ENCODE measurements at places on chromosomes 4 and X.

DNA sequence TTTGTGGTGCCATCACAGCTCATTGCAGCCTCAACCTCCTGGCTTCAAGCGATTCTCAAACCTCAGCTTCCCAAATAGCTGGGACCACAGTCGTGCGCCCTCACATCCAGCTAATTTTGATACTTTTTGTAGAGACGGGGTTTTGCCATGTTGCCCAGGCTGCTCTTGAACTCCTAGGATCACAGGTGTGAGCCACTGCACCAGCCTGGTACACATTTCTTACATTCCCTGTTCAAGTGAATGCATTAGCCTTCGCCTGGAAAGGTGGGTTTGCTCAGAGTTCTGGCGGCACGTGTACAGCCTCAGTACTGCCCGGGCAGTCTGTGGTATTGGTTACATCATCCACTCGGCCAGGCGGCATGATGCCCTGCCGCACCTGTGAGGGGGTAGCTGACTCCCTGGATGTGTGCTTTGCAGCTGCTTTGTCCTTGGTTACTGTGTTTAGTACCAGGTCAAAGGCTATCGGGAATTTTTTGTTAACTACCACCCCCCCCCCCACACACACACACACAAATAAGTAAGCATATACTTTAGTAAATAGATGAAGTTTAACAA, 57.1 kb downstream of the TNIP2 start:
- DNase-seq = no peak

DNA sequence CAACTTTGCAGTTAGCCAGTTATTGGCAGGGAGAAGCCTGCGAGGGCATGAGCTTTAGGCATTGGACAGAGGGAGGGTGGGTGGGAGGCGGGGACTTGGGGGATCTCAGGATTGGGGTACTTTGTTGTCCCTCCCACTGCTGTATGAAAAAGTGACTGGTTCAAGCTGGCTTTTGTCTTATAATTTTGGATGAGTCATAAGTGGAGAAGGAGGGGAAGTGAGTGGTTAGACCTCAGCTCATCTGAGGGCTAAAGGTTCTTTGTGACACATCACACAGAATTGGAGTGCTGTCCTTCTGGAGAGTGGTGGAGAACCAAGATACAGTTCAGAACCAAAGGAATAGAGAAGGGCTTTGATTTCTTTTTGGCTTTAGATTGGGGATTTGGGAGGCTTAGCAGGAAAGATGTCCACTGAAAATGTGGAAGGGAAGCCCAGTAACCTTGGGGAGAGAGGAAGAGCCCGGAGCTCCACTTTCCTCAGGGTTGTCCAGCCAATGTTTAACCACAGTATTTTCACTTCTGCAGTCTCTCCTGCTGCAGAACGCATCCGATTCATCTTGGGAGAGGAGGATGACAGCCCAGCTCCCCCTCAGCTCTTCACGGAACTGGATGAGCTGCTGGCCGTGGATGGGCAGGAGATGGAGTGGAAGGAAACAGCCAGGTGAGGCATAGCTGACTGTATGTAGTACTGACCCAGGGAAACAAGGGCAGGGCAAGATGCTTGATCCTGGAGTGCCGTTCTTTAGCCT, at the start of gene SLC4A4:
Gene SLC4A4 (plus strand): TSS at position 175 of the 748 bp plus-strand sequence.
- DNase-seq = no peak

DNA sequence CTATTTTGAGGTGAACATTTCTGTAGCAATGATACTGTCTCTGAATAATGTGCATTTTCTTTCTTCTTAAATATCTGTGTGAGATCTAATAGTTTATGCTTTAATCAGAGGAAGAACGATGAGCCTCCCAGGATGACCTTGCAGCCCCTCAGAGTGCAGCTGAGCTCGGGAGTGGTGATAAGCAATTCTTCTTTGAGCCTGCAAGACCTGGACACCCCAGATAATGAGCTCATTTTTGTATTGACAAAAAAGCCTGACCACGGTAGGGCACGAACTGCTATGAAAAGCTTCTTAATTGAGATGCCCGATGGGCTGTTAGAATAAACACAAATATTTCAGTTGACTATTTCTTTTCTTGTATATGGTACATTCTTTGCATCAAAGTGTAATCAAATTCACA, 105.0 kb upstream of the ANXA3 start:
- no peak for DNase-seq

DNA sequence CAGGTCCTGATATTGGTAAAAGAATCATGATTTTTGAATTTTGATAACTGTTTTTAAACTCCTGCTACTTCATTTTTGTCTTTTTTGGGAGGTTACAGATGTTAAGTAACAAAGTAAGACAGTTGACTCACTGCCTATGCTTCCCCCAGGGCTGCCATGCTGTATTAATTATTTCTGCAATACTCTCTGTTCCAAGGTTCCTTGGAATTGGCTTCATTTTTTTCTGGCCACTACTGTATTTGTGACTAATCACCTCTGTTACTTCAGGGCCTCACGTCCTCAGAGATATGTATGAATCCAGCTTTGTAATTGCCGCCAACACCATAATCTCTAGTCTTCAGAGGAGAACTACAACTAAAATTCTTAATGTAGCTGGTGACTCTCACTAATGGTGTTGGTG, 1729.3 kb downstream of the C4orf33 start:
- DNase-seq = no peak

DNA sequence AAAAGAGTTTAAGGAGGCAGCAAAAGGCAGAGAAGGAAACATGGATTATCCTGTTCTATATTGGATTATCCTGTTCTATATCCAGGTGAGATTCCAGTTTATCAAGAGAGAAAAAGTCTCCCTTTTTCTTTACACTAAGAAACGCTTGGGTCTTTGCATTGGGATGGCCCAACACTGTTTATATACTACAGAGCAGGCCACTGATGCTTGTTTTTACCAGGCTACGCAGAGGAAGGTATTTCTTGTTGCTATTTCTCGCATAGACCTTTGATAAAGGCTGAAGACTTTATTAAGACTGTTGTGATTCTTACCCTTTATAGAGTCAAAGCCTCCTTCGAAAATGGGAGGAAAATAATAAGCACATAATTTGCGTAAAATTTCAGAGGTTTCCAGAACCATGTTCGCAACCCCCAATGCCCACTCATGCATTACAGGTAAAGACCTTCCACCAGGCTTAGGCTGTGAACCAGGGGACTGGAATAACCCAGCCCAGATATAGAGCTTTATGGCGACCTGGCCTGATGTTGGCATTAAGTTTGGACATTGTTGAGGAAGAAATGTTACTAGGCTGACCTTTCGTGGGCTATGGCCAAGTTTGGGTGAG, 218.3 kb downstream of the PTTG2 start:
- no peak for DNase-seq

GRCh38 chrX:10072786-10073568, 83.8 kb upstream of the CLCN4 start:
- no peak for DNase-seq

- DNase-seq = no peak
Observed at GRCh38 chr4:54099287-54099747, 646 bp upstream of the GSX2 start.

- DNase-seq = no peak
Observed at GRCh38 chrX:79466636-79467035, 99.5 kb upstream of the ITM2A start.

DNA sequence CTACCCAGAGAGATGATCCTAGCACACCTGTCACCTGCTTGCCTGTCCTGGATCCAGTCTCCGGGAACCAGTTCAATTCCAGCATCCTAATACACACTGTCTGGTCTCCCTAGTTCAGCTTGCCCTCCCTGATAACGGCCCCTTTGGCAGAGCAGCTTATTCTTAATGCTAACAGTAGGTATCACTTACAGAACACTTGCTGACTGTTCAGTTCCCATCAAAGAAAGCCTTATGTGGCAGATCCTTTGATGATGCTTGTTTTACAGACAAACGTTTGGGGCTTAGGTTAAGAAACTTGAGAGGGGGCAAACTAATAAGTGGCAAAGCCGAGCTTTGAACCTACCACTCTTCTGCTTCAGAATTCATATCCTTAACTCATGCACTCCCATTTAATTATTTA, 890 bp downstream of the RASSF6 start:
- DNase-seq = no peak

- DNase-seq = no peak
Observed at GRCh38 chr4:53562409-53562808, 28.9 kb downstream of the LNX1 start.

DNA sequence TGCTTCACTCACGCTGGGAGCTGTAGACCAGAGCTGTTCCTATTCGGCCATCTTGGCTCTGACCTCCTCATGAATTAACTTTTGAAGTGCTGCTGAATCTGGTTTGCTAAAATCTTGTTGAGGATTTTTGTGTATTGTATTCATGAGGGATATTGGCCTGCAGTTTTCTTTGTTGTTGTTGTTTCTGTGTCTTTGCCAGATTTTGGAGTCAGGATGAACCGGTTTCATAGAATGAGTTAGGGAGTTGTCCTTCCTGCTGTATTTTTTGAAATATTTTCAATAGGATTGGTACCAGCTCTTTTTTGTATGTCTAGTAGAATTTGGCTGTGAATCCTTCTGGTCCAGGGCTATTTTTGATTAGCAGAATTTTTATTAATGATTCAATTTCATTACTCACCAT, 138.1 kb downstream of the NPFFR2 start:
- no peak for DNase-seq

DNA sequence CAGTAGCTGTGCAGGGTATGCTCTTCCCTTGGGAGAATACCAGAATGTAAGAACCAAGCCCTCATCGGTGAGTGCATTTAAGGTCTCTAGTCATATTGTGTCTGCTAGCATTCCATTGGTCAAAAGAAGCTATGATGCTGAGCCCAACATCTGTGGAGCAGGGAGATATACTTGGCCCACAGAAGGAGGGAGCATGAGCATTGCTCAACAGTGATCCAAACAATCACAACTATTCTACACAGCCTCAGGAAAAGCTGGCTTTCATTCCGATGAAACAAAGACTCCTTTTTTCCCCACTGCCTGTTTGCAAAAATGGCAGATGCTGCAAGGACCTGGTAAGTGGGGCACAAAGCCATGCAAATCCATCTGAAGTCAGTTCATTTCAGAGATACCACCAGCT, 80.6 kb upstream of the DHX15 start:
- DNase-seq = no peak

GRCh38 chrX:154443479-154443910, 446 bp upstream of the FAM50A start:
- DNase-seq = no peak

DNA sequence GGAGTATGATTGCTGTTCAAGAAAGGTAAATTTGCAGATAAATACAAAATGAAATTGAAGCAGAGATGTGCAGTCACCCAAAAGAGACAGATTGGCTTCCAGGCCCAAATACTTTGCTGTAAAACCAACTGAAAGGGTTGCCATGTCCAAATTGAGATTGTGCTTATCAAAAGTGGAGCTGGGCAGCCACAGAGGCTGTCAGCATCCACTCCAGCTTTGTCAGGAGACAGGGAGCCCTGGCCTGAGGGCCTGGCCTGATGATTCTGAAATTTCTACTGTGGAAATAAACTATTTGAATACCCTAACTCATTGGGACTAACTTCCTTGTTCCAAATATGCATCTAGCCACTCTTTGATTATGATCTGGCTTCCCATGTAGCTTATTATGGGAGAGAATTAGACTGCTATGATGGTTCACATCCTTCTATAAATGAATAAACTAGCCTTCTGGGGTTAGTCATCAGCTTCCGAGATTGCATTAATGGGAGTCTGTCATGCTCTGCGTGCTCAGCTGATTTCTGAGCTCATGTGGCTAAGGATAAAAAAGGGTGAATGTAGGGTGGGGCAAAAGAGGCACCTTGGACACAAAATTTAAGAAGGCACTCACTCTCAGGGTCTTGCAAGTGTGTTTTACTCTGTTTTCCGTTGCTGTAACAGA, 48.2 kb downstream of the SLC34A2 start:
- DNase-seq = no peak

DNA sequence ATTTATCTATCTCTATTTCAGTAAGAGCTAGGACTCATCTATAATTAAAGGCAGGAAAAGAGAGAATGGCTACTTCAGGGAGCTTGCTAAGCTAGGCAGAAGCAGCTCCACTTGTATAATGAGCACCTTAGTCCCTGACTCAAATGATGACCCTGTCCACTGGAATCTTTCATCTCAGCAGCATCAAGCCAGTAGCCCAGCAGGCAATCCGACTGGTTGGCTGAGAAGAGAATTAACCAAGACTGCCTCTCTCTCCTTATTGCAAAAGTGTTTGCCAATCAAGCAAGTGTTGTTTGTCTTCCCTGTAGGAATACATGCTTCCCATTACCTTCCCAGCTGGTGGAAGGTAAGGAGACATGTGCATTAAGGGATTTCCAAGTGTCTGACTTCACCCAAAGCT, 3.9 kb upstream of the SPOCK3 start:
- DNase-seq = no peak

- no peak for DNase-seq
Observed at GRCh38 chrX:39756086-39756883, 341.5 kb downstream of the BCOR start.

DNA sequence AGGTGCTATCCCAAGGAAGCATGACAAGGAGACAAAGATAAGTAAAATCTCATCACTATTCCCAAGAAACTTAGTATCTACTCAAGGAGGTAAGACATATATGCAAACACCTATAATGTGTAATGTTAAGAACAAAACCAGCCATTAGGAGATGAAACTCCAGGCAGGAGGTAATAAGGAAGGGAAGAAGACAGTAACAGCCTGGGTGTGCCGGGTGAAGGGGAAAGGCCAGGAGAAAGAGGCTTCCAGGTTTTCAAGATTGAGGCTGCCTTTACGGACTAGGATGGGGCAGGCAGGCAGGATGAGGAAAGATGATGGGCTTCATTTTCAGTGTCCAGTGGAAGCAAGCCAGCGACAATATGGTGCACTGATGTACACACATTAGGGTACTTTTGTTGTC, 62.5 kb downstream of the LEF1 start:
- no peak for DNase-seq

DNA sequence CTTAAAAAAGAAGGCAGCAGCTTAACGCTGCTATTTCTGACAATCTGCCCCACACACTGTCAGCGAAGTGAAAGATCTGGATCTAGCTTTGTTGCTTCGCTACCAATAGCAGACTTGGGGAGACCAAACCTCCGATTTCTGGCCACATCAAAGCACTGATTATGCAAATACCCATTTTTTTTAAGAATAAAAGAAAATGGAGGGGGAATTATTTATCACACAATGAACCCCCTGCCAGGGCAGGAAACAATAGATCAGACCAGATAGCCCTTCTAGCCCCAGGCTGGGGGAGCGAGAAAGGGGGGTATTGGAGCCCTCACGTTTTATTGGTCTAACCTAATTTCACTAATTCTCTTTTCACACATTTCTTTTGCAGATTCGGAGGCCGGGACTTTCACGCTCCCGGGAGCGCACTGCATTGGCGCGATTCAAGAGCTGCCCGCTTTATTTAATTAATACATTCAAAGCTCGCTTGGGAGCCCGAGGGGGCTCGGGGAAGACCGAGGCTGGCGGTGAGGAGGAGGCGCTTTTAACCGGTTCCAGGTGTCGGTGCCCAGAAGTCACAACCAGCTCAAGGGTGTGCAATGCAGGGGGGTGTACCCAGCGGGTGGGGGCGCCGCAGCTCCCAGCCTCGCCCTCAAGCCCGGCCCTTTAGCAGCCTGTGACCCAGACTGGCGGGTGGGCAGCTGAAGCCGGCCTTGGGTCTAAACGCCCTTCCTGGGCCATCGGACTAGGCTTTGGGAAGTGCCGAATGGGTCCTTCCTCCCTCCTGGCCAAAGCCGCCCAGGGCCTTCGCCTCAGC, 5.5 kb downstream of the NEUROG2 start:
- no peak for DNase-seq
